ENCODE measurements at places on chromosomes 1 and 21.
A peak's percentile ranks its signal among the peaks of the same experiment; 100 is the strongest.

DNA sequence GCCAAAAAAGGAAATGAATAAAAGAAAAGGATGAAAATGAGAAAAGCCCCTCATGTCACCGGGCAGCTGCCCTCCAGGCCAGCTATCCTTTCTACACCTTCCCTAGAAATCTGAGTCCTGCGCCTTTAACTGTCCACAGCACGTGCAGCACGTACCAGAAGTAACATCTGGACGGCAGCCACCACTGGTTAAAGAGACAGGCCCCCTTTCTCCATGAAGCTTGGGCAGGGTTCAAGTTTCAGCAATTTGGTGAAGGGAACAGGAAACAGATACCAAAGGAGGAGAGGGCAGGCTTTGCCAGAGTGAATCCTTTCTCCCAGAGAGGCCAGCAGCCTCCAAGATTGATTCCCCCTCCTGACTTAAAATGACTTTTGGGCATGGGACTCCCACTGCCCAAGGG is 3.6 kb upstream of the KIAA2013 start:
- no peak for DNase-seq

DNA sequence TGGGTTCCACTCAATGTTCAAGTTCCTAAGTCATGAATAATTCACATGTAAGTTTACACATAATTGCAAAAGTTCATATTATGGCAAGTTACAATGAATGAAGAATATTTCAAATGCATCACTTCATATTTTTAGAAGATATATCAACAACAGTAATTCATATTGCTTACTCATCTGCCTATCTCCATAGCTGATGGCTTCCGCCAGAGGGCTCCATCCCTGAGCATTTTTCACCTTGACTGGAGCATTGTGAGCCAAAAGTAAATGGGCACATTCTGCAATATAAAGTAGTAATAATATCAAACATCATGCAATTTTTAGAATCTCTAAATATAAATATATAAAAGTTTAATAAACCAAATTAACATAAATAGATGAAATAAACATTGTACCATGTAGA is 29.8 kb downstream of the ANKRD13C start:
- DNase-seq = no peak

DNA sequence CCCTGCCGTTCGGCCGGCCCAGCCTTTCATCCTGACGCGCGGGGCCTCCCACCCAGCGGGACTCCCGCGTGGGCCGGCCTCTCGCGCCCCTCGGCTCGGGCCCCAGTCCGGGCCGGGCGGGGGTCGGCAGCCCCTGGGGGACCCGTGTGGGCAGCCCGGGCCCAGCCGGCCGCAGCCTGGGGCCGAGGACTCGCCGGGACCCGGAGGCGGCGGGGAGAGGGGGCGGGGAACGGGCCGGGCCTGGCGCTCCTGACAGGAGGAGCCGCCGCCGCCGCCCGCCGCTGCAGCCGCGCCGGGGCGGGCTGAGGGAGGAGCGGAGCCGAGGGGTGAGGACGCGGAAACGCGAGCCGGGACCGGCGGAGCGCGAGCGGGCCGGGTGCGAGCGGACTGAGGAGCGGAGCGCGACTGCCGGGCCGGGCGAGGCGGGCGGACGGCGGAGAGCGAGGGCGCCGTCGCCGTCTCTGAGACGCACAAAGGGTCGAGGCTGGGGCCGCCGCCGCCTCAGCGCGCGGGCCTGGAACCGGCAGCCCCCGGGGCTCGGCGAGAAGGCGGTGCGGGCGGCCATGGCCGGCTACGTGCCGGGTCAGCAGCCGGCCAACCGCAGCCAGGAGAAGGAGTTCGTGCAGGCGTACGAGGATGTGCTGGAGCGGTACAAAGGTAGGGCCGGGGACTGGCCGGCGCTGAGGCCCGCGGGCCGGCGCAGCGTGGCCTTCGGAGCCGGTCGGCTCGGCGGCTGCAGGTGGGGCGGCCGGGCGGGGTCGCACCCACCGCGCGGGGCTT is 79.1 kb downstream of the NDUFS5 start:
- DNase-seq = peak; percentile 39

- no peak for DNase-seq
Observed at GRCh38 chr1:227175611-227176010, 142.7 kb downstream of the CDC42BPA start.

DNA sequence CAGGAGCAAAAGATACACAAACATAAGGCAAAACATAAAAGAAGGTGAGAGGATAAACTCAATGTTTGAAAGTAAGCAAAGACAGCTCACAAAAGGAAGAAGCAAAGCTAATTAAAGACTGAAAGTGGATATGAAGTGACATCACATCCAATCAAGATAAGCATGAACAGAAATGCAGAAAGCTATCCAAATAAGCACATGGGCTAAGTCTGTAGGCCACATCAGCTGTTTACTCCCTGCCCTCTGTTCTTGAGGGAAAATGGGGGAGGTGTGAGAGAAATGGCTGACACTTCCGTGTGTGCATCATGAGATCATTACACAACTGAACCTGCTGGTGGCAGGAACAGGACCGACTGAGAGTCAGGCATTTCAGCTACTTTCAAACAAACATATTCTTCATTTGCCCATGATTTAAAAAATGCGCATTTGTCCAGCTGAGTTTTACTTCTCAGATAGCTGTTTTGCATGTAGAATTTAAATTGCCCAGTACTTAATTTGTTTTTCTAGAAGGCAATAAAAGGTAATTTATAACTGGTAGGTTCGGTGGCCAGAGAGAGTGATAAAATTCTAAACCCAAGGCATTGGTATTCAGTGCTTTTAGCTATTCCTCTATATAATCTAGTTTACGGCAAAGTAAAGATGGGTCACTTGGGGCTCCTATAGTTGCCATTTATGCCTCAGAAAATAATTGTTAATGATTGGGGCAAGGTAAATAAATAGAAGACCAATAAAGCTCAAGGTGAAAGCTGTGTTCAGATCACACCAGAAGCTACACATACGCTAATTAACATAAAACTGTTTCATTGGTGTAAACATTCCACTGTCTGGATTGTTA is 27.2 kb upstream of the MAN1A2 start:
- DNase-seq = no peak

DNA sequence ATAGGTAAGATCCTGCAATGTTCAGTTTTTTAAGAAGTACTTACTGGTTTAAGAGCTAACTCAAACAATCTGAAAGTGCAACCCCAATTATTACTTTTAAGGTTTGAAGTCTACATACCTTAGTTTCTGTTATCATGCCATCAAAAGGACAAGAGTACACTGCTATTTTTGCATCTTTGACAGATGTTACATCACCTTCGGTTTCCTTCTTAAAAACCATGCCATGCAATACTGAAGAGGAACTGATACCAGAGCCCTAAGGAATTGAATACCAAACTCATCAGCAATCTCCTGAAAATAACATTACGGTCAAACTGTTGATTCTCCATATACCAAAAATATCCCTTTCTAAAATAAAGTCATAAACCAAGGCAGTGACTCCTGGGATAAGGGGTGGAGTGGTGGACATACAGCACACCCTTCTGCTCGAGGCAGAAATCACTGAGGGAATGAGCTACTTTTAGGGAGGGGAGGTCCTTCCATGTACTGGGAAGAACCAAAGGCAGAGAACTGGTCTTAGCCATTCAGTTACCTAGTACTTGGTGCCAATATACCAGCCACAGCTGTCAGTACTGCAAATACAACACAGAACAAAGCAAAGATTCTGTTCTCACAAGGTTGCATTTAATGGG is 8.5 kb downstream of the CCT8 start:
- DNase-seq = no peak

- no peak for DNase-seq
Observed at GRCh38 chr1:27606708-27607238, 2.8 kb upstream of the AHDC1 start.

GRCh38 chr1:15592285-15592684 is 7.4 kb upstream of the AGMAT start:
- no peak for DNase-seq

GRCh38 chr1:248596615-248597014 is 885 bp downstream of the OR2T10 start:
- DNase-seq = no peak

DNA sequence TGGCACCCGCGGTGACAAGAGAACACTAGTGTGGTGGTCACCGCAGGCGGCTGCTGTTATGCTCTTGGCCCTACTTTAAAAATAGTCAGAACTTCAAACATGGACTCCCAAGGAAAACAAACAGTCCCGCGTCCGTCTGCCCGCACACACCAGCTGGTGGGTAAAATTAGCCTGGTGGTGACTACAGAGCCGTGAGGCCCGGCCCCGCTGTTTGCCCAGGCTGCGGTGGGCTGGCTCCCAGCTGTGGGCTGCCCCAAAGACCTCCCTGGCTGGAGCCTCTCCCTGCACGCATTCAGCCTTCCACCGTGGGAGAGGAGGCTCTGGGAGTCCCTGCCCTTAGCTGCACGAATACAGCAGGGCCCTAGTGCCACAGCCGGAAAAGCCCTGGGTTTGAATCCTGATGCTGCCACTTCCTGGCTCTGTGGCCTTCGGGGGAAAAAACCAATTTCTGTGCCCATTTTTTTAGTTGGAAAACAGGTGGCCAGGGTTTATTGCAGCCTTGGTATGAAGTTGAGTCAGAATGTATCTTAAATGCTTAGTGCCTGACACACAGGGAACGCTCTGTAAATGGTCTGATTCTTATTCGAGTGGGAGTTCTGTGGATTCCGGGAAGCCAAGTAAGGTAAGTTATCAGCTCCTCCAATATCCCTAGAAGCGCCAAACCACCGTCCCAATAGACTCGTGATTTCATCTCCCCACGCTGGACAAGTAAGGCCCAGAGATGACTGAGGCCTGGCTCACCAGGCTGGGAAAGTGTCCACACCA is 58.2 kb downstream of the ALPL start:
- DNase-seq = no peak

DNA sequence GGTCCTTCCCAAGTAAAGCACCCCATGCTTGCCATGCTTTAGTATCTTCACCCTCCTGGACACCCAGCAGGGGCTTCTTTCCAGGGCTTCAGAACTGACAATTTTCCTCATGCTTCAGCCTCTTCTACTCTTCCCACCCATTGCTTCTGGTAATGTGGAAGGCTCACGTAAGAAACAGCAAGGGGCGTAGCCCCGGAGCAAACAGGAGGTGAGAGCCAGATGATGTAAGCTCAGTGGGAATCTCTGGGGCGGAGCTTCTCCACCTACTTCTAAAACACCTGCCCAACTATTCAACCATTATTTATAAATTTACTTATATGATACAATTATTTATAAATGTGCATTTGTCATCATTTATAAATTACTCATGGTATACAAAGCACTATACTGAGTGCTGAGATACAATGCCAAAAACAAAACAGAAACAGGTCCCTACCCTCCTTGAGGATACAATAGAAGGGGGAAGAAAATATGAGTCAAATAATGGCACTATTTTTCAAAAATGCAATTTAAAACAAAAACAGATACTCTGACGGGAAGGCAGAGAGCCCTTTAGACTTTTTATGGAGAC is 140.1 kb upstream of the CAMK1G start:
- no peak for DNase-seq
